ENCODE measurements at places on chromosomes 1 and 21.

DNA sequence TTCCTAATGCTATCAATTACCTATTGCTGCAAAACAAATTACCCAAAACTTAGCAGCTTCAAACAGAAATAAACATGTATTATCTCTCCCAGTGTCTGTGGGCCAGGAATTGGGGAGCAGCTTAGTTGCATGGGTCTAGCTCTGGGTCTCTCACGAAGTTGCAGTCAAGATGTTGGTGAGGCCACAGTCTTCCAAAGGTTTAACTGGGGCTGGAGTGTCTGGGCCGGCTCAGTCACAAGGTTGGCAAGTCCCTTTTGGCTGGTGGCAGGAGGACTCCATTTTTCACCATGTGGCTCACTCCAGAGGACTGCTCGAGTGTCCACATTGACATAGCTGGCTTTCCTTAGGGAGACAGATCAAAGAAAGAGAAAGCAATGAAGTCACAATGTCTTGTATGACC is 5.0 kb upstream of the LRP8 start:
- DNase-seq = no peak

DNA sequence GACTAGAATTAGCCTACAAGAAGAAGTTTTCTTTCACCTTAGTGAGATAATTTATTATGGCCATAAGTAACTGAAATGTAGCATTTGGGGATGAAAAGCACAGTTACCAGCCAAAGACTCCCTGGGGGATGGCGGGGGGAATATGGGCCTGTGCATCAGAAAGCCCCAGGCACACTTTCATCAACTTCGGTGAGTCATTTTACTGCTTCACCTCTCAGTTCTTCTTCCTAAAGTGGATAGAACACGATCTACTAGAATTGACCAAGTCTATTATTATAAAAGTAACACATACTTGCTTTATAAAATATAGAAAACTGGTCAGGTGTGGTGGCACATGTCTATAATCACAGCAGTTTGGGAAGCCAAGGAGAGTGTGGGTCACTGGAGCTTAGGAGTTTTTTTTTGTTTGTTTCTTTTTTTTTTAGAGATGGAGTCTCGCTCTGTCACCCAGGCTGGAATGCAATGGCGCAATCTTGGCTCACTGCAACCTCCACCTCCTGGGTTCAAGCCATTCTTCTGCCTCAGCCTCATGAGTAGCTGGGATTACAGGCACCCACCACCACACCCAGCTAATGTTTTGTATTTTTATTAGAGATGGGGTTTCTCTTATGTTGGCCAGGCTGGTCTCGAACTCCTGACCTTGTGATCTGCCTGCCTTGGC is 141.8 kb downstream of the ZZZ3 start:
- no peak for DNase-seq

DNA sequence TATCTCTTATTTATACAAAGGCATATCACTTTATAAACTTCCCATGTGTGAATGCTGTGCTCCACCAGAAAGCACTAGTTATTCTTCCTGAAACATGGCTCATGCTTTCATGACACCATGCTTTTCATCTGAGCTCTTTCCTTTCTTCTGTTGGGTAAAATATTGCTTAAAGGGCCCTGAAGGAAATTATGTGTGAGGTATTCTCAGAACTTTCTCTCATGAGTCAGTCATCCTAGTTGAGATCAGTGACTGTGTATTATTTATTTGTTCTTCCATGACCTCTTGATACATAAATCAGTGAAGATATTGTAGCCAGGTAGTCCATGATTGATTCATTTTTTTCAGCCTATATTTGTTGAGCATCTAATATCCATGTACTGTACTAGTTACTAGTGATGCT is 54.8 kb downstream of the CYP2J2 start:
- DNase-seq = no peak

DNA sequence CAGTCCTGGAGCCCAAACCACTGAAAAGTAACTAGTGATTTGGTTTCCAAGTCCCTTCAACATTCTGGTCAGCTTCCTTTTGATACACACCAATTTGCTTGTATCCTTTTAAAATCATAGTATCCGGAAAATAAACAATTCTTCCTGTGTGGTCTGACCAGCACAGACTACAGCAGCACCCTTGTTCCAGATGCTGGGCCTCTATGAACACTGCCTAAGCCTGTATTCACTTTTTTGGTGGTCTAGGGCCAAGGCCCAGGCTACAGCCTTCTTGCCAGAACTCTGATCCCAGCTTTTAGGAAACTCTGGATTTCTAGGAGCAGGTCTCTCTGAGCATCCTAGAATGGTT is 801 bp upstream of the DDAH1 start:
- no peak for DNase-seq

DNA sequence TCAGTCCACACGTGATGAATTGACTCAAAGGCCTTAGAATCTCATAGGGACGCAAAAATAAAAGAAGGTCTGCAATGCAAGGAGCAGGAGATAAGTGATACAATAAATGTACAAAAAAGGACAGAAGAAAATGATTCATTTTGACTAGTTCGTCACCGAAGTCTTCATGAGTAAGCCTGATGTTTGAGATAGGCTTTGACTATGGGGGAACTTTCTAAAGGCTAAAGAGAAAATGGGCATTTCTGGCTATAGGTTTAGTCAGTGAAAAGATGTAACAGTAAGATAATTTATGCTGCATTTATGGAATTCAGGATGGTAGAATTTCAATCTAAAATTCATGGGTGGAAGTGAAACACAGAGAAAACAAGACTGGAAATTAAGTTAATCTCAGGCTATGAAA is 163.0 kb downstream of the ADGRL4 start:
- DNase-seq = no peak

DNA sequence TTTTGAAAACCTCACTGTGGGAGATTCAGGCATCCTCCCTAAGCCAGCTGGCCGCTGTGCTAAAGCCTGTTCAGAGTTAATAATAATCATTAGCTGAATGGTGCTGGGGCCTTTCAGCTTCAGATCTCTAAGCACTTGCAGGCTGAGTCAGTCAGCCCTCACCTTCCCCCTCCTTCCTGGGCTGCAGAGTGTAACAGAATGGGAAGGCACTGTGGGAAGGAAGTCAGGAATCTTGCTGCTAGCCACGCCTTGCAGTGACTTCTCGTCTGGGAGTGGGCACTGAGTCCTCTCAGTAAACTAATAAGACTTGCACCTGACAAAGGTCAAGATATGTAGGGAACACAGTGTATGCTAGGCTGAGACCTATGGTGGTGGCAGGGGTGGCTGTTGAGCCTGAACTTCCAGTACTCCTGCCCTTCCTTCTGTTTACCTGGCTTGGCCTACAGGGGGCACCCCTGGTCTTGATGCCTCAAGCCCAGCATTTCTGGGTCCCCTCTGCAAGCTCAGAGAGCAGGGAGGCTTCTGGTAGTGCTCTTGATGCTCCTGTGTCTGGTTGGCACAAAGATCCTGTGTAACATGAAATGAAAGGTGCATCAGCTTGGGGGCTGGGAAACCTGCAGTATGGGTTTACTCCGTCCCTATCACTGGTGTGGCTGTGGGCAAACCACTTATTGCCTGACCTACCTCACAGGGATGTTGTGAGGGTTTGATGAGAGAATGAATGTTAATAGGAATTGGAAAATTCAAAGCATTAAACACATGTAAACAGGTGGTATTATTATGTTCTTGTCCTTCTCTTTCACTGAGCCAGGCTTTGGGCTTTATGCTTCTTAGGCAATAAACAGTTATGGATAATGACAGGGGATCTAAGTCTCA is 6.0 kb downstream of the CYB561D1 start:
- DNase-seq = peak; percentile 67

GRCh38 chr1:205477759-205478247 is 22.0 kb upstream of the BLACAT1 start:
- DNase-seq = no peak

GRCh38 chr1:234550341-234551031 is 59.5 kb downstream of the IRF2BP2 start:
- no peak for DNase-seq

DNA sequence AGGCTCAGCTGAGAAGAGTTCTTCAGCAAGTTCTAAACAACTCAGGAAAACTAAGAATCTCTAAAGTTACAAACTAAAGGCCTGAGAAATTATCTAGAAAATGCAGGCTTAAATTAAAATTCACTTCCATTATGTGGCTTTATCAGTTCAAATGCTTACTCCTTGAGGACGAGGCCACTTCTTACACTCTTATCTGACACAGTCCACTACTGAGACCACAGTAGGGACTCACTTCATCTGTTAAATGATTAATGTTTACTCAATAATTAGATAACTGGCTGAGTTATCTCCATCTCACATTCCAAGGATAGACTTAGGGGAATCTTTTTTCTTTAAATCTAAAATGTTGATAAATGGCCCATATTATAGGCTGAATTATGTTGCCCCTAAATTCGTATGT is 1.6 kb downstream of the C1orf141 start:
- DNase-seq = no peak

DNA sequence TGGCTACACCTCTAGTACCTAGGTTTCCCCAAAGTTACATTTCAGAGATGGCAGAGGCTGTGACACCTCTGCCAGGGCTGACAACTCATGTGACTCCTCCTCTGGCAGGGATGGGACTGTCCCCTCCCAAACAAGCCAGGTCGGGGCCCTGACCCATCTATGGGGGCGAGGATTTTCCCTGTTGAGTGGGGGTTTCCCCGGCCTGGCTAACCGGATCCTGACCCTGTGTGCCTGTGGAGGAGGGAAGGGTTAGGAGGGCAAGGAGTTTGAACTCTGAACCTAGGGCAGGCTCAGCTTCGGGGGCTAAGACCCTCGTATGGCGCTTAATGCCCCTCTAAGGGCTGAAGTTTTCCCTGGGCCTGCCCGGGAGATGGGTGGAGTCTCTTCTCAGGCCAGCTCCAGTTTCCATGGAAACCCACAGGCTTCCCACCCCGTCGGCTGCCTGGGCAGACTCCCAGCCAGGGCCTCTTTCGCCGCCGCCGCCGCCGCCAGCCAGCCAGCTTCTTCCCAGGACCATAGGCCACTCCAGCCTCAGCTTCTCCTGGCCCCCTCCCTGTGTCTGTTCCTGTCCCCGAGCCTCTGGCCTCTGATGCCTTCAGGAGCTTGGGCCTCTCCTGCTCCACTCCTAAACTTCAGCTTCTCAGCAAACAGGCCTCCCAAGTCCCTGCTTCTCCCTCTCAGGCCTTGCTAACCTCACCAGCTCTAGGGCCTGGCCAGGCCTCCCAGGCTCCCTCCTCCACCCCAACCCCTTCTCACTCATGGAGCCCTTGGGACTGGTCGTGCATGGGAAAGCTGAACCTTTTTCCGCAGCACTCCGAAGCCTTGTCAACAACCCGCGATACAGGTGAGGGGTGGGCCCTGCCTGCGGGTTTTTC is at the start of gene BTBD19:
Gene BTBD19 (plus strand): TSS at position 461 of the 875 bp plus-strand sequence. CDS start 298 bp downstream, at position 759.
- no peak for DNase-seq

DNA sequence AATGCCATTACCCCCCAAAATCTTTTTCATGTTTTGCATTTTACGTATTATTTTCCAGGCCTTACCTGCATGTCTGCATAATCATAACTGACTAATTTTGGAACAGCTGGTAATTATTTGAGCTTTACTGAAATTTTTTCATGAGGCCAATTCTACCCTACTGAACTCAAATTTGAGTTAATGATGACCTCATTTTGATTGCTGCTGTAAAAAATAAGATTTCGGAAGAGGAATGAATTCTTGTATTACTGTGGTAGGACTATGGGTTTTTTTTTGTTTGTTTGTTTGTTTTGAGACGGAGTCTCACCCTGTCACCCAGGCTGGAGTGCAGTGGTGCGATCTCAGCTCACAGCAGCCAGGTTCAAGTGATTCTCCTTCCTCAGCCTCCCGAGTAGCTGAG is 2.6 kb upstream of the METTL18 start:
- no peak for DNase-seq

DNA sequence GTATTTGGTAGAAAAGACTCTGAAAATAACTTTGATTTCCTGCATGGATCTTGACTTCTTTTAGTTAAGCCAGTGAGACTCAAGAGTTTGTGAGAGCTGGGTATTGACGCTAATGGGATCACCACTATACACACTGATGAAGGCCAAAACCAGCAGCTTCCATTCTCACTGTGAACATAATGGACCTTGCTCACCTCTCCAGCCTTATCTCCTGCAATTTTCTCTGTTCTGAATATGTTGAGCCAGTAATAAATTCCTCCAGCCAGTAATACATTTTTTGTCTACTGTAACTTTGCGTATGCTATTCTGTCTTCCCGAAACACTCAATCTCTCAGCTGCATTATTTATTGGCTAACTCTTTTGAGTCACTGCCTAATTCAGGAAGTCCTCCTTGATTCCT is 111.6 kb upstream of the PPP2R5A start:
- DNase-seq = no peak

- DNase-seq = no peak
These were observed 20.2 kb upstream of the ZMYM1 start for GRCh38 chr1:35058988-35059387.

GRCh38 chr21:46056450-46056903 is 41.4 kb upstream of the COL6A2 start:
- DNase-seq = peak; percentile 49

DNA sequence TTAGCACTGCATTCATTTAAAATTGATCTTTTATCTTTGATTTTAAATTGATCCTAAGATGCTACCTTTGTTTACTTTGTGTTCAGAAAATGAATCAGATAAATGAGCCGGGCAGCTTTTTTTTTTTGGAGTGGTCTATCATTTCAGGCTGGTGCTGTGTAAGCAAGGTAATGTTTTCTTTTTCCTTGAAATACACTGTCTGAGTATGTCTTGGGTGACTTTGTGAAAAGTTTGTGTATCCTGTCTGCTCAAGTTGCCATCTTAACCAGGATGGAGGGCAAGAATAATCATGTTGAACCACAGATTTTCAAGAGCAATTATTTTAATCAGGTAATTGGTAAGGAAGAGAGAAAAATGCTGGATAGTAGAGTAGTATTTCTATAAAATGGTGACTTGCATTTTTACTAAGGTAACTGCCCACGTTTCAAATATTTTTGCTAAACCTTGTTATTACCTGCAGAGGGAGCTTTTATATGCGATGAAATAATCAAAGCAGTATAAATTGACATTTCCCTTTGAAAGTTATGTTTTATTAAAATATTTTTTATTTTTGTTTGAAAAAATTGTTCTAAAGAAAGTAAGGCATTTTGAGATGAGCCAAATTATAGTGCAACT is 11.1 kb downstream of the ADGRL2 start:
- no peak for DNase-seq

DNA sequence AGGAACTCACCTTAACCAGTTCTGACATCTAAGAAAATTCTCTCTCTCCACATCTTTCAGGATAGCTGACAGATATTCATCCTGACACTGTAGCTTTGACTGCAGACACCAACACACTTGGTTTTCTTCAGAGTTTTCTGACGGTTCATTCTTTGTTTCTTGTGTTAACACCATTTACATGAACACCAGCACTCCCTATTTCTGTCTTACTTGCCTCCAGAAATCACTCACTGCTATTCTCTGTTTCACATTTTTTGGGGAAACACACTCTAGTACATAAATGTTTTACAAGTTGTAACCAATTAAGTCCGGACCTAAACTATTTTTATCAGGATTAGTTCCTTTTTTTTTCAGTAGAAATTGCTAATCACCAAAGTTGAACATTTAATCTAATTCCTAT is 15.4 kb downstream of the FLVCR1 start:
- DNase-seq = no peak

DNA sequence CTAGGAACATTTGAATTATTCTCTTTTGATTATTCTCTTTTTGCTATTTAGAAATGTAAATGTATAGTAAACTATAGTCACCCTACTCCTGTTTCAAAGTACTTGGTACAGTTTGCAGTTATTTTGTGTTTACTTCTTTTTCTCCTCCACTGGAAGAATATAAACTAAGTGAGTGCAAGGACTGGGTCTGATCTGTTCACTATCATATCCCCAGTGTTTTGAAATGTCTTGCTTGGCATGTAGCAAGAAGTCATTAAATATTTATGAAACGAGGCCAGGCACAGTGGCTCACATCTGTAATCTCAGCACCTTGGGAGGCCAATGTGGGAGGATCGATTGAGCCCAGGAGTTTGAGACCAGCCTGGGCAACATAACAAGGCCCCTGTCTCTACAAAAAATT is 35.8 kb upstream of the PODN start:
- no peak for DNase-seq
